ENCODE measurements at places on chromosomes 16 and 17.

GRCh38 chr17:29557085-29557738, 9.6 kb downstream of the ABHD15 start:
- no peak for DNase-seq

DNA sequence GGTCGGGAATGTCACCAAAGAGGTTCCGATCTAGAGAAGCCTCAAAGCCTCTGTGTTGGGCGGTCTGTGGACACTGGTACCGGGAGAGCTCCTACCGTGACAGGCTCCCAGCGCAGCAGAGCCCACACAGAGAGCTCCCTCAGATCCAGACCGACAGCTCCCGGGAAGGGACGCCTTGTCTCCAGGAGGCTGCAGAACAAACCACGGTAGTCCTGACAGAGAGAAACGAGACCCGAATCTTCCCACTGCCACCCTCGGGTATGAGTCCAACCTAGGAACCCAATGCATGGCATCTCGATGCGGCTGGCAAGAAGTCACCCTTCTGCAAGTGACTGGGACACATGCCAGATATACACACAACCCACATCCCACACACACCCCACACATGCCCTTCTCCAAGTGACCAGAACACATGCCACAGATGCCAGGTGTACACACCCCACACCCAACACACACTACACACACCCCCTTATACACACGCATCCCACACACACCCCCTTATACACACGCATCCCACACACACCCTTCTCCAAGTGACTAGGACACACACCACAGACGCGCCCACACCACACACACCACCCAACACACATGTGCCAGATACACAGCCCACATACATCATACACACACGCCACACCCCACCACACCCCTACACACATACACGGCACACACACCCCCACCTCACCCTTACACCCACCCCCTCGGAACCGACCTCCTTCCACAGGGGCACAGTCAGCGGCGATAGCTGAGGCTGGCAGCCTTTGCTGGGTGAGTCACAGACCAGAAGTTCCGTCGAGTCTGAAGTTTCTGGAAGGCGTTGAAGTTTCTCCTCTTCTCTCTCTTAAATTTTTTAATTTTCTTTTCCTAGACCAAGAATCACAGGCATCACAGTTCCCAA, 15.9 kb upstream of the CYTH1 start:
- DNase-seq = no peak

- no peak for DNase-seq
Observed at GRCh38 chr16:8572919-8573724, 17.2 kb downstream of the TMEM114 start.

DNA sequence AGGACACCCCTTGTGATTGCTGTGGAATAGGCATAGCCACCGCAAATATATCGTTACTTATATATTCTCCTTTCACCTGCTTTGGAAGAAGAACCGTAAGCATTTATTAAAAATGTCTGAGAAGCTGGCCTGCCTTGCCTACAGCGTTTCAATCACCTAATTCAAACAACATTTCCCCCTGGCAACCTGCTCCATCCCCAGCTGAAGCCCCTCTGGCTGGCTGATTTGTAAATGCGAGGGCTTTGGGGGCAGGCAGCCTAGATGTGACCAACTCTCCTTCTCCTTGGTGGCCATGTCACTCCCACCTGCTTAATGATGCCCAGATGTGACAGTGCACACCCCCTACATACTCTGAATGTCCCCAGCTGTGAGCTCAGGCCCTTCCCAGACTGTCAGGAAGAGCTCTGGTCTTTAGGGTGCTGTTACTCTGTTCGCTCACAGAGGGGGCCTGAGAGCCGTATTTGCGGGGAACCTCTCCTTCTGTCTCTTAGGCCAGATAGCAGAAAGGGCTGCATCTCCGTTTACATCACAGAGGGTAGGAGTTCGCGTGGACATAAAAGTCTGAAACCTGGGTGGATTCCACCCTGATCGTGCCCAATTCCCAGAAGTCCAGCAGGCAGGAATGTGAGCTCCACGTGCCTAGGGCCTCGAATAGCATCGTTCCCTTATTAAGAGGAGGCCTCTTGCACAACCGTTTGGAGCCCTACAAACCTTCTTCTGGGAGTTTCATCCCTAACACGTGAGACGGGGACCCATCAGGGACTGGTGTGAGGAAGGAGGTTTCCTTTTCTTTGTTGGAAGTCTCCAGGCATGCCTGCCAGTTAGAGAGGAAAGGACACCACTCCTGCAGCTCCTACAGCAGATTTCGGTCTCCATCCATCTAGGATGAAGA, 2.4 kb upstream of the SDK2 start:
- no peak for DNase-seq

- no peak for DNase-seq
Observed at GRCh38 chr17:74276051-74276476, 2.0 kb downstream of the DNAI2 start.

GRCh38 chr17:20184181-20184580, 175.0 kb downstream of the SPECC1 start:
- no peak for DNase-seq

GRCh38 chr17:7173687-7174602, 5.2 kb downstream of the ASGR1 start:
- DNase-seq = peak; percentile 32

- no peak for DNase-seq
Observed at GRCh38 chr17:31696184-31696602, 162.9 kb downstream of the COPRS start.

GRCh38 chr16:51031598-51031997, 119.5 kb downstream of the SALL1 start:
- DNase-seq = no peak

DNA sequence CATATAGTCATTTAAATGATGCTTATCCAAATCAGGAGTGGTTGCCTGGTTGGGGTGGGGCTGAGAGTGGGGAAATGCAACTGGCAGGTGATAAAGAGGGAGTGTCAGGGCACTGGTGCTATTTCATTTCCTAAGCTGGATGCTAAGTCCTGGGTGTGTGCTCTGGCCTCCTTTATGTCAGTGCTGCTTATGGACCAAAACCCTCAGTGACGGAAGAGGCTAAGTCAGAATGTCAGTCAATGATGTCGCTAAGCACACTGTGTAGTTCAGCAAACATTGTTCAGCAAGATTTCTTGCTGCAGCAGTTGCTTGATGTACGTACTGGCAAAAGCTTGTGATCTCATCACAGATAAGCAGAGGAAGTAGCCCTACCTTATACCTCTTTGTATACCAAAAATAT, 16.4 kb upstream of the FLCN start:
- no peak for DNase-seq

- DNase-seq = no peak
Observed at GRCh38 chr17:74868251-74868907, 4.4 kb downstream of the FDXR start.

DNA sequence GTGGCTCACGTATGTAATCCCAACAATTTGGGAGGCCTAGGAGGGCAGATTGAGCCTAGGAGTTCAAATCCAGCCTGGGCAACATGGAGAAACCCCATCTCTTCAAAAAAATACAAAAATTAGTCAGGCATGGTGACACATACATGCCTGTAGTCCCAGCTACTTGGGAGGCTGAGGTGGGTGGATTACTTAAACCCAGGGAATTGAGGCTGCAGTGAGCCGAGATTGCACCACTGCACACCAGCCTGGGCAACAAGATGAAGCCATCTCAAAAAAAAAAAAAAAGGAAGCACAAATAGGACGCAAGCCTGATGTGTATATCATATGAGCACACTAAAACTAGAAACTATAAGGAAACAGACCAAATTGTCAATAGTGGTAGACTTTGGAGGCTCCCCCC, 17.1 kb upstream of the FLCN start:
- DNase-seq = no peak

GRCh38 chr17:13419676-13420075, 182.1 kb downstream of the HS3ST3A1 start:
- no peak for DNase-seq

- DNase-seq = no peak
Observed at GRCh38 chr16:85274924-85275323, 162.7 kb upstream of the CIBAR2 start.

GRCh38 chr17:17855976-17856375, 19.2 kb upstream of the SREBF1 start:
- DNase-seq = no peak

GRCh38 chr17:66373079-66373478, 70.7 kb downstream of the PRKCA start:
- no peak for DNase-seq

DNA sequence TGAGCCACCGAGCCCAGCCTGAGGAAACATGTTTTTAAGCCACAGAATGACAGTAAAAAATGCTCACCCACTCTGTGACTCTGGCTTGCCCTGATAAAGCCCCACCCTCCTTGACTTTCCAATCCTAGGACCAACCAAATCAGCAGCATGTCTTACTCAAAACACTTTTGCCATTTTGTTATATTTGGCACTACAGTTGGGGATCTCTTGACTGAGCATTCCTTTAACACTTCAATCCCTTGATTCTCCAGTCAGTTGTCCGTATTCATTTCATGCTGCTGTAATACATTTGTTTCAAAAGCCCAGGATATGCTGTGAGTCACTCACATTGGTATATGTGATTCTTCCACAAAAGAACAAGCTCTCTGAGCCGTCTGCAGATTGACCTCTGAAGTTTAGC, 8.2 kb downstream of the MYH3 start:
- no peak for DNase-seq

- DNase-seq = peak; percentile 25
Observed at GRCh38 chr16:68236137-68236825, 354 bp upstream of the ESRP2 start.

DNA sequence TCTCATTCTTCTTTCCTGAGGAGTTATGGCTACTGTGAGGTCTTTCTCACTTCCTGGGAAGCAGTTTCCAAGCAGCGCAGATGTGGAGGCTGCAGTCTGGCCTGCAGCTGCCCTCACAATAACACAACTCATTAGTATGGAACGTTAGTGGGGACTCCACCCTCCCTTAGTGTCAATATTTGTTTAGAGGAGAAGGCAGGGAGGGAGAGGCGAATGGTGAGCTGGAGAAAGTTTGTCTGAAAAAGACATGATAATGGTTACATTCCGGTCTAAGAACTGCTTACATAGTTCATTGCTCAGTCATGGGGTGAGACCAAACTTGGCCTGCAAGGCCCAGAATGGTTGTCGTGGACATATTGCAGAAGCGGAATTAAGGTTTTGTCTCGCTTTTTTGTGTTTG, 170.2 kb downstream of the HS3ST3B1 start:
- no peak for DNase-seq

- DNase-seq = no peak
Observed at GRCh38 chr16:2002406-2003230, 7.0 kb downstream of the ZNF598 start.

- peak; percentile 51 for DNase-seq
Observed at GRCh38 chr17:50149417-50150353, 792 bp downstream of the PPP1R9B start.
